ENCODE measurements at places on chromosomes 6 and 20. TPM values are rescaled to one million over a fixed set of nuclear protein-coding genes. Genes with fewer than 3 reads are reported as not detected.

- DNase-seq: no peak
- H3K27me3 ChIP-seq: no peaks in the 10 kb centered on the region
- peaks cover 24% of the 10 kb centered on the region for H3K4me1 ChIP-seq
These were observed 2.3 kb downstream of the POFUT1 start for GRCh38 chr20:32209850-32210605.

Gene TSPYL1
- total RNA-seq: 29.4 TPM

DNA sequence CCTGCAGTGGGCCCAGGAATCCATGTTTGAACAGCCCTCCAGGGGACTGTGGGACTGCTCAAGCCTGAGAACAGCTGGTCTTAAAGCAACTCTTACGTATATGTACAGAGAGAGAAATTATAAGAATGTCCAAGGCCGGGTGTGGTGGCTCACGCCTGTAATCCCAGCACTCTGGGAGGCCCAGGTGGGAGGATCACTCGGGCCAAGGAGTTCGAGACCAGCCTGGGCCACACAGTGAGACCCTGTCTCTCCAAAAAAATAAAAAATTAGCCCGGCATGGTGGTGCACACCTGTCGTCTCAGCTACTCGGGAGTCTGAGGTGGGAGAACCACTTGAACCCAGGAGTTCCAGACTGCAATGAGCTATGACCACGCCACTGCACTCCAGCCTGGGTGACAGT, 134.0 kb downstream of the DTNBP1 start:
- no peak overlapping the region for H3K4me3 ChIP-seq
- no peak for DNase-seq
- H3K27me3 ChIP-seq: no peaks in the 10 kb centered on the region
- H3K36me3 ChIP-seq: peaks cover 7% of the 10 kb centered on the region
- H3K4me1 ChIP-seq: no peaks in the 10 kb centered on the region

- H3K27ac ChIP-seq: no peak overlapping the region
- DNase-seq: no peak
- H3K4me3 ChIP-seq: no peak overlapping the region
These were observed 5.8 kb downstream of the SLC2A4RG start for GRCh38 chr20:63745424-63745805.

- no peak overlapping the region for H3K27ac ChIP-seq
- H3K27me3 ChIP-seq: no peaks in the 10 kb centered on the region
- peak; percentile 35 for DNase-seq
- H3K4me1 ChIP-seq: no peaks in the 10 kb centered on the region
- H3K4me3 ChIP-seq: no peak overlapping the region
These were observed 147.5 kb downstream of the ERMARD start for GRCh38 chr6:169898788-169899480.

- H3K4me1 ChIP-seq: no peaks in the 10 kb centered on the region
- no peak for DNase-seq
- H3K4me3 ChIP-seq: no peak overlapping the region
- no peaks in the 10 kb centered on the region for H3K36me3 ChIP-seq
- H3K27me3 ChIP-seq: no peaks in the 10 kb centered on the region
- no peak overlapping the region for H3K27ac ChIP-seq
These were observed 162.7 kb upstream of the SUPT3H start for GRCh38 chr6:45540375-45540920.

Gene COL12A1
- 3.2 TPM for total RNA-seq

DNA sequence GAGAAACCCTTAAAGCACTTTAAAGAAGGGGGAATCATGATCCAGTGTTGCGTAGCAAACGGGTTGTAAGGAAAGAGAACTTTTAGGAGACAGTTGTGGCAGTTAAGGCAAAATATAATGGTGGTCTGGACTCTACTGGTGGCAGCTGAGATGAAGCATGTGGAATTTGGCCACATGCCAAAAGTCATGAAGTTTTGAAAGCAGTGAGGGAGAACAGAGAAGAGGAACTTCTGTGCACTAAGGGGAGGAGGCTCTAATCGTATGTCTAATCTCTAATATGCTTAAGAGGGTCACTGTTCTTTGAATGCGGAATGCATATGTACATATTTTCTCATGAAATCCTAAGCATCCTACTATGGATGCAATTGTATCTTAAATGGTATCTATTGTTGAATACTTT, 91.5 kb downstream of the RIMS1 start:
- no peak overlapping the region for H3K4me3 ChIP-seq
- H3K4me1 ChIP-seq: no peaks in the 10 kb centered on the region
- H3K36me3 ChIP-seq: no peaks in the 10 kb centered on the region
- no peaks in the 10 kb centered on the region for H3K27me3 ChIP-seq
- DNase-seq: no peak

GRCh38 chr6:81793821-81794475, 41.5 kb upstream of the TENT5A start:
- no peak for DNase-seq
- no peaks in the 10 kb centered on the region for H3K36me3 ChIP-seq
- no peaks in the 10 kb centered on the region for H3K4me1 ChIP-seq
- no peak overlapping the region for H3K27ac ChIP-seq
- H3K27me3 ChIP-seq: no peaks in the 10 kb centered on the region

Gene TPX2
- total RNA-seq: 0.79 TPM

Gene PPP1R11
- total RNA-seq: 35.6 TPM

DNA sequence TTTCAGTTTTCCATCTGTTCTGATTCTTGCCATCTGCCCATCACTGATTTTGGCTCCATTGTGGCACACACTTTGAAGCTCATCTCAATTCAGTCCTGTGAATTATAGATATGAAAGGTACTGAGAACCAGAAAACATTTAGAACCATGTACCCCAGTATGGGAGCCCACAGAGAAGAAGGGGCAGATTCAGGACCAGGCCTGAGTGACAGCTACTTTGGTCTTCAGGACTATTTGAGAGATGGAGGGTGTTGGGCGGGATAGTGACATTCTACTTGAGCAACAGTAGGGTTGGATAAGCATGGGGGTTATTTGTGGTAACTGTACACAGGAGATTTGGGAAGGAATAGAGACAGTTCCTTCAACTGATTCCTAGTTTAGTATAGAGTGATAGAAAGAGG, 259.2 kb upstream of the MANEA start:
- no peaks in the 10 kb centered on the region for H3K27me3 ChIP-seq
- DNase-seq: no peak
- H3K36me3 ChIP-seq: no peaks in the 10 kb centered on the region
- no peak overlapping the region for H3K27ac ChIP-seq
- no peak overlapping the region for H3K4me3 ChIP-seq

DNA sequence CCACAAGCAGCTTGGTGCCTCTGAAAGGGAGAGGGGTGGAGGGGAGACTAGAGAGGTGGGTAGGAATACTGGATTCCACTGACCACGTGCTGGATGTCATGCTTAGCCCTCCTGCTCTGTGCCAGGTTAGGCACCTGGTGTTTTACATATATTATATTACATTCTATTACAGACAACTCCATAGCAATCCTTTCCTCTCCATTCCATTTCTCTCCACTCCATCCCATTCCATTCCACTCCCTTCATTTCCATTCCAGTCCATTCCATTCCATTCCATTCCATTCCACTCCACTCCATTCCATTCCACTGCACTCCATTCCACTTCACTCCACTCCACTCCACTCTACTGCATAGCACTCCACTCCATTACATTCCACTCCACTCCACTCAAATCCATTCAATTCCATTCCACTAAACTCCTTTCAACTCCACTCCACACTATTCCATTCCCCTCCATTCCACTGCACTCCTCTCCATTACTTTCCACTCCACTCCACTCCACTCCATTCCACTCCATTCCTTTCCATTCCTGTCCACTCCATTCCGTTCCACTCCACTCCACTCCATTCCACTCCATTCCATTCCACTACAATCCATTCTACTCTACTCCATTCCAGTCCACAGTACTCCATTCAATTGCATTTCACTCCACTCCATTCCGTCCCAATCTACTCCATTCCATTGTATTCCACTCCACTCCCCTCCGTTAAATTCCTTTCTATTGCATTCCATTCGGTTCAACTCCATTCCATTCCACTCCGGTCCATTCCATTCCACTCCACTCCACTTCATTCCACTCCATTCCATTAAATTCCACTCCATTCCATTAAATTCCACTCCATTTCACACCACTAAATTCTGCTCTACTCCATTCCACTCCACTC, 27.2 kb upstream of the DEFB125 start:
- no peak for DNase-seq
- H3K27me3 ChIP-seq: no peaks in the 10 kb centered on the region
- no peaks in the 10 kb centered on the region for H3K4me1 ChIP-seq
- no peak overlapping the region for H3K27ac ChIP-seq
- H3K36me3 ChIP-seq: no peaks in the 10 kb centered on the region
- no peak overlapping the region for H3K4me3 ChIP-seq

DNA sequence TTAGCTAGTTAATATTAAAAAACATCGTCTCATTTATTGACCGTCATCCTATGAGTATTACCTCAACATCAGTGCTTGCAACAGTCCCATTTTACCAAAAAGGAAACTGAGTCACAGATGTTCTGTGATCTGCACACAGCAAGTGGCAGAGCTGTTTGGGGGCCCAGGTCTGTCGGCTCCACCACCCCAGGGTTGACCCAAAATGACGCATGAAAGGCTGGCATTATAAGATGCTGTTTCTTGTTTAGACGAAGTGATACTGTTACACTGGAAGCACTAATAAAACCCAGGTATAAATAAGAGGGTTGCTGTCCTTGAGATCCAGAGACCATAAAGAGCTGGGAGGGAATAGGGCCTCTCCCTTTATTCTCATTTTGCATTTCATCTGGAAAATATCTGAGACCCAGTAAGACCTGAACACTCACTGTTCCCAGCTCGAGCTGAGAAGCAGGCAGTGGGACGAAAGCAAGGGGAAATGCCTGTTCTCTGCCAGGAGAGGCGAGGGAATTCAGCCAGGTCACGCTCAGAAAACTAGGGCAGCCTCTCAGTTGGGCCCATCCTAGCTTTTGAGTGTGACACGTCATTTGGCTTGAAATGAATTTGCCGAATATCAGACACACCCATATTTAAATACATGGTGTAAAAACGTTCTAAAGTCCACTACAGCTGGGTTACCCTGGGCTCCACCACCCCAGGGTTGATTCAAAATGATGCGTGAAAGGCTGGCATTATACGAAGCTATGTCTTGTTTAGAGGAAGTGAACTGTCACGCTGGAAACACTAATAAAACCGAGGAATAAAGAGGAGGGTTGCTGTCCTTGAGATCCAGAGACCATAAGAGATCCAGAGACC, 1.4 kb upstream of the MICAL1 start:
- H3K27ac ChIP-seq: no peak overlapping the region
- H3K27me3 ChIP-seq: no peaks in the 10 kb centered on the region
- DNase-seq: no peak
- no peaks in the 10 kb centered on the region for H3K4me1 ChIP-seq
- H3K36me3 ChIP-seq: no peaks in the 10 kb centered on the region
- no peak overlapping the region for H3K4me3 ChIP-seq

DNA sequence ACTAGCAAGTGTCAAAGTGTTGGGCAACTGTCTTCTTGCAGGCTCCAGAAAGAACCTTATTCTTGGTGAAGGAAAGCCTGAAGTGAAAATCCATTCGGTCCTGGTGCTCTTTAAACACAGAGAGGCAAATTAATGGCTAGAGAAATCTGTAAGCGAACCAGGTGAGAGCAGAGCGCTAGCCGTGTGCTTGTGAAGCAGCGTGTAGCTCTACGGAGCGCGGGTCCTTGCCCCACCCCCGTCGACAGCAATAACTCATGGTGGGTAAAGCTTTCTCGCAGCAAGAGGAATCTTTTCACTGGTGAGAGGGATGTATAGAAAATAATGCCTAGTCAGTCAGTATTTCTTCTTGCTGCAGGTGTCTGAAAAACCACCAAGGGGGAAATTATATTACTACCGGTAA, 37.0 kb upstream of the EMILIN3 start:
- peaks cover 46% of the 10 kb centered on the region for H3K36me3 ChIP-seq
- no peaks in the 10 kb centered on the region for H3K27me3 ChIP-seq
- no peak overlapping the region for H3K27ac ChIP-seq

DNA sequence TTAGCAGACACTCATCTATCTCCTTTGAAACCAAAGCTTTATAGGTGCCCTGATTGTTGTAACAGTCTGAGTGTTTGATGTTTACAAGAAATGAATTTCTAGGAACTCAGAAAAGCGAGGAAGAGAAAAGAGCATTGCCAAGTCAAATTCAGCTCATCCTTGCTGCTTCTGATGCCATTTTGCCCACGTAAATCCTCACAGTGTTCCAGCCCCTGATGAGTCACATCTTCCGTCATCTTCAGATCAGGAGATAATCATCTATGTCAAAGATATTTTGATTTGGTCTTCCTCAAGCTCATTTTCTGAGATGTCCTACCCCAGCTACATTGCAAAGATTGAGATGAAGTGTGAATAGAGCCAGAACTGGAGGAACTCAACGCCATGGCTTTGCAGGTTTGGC, 426.2 kb downstream of the BMP2 start:
- no peaks in the 10 kb centered on the region for H3K27me3 ChIP-seq
- H3K4me1 ChIP-seq: no peaks in the 10 kb centered on the region
- no peak overlapping the region for H3K4me3 ChIP-seq
- no peak for DNase-seq

Gene ASIP
- total RNA-seq: not detected

- H3K27ac ChIP-seq: no peak overlapping the region
- no peak overlapping the region for H3K4me3 ChIP-seq
- no peaks in the 10 kb centered on the region for H3K4me1 ChIP-seq
- H3K27me3 ChIP-seq: no peaks in the 10 kb centered on the region
These were observed 45.8 kb downstream of the SAMD5 start for GRCh38 chr6:147554281-147554680.

Gene CST1
- not detected for total RNA-seq

DNA sequence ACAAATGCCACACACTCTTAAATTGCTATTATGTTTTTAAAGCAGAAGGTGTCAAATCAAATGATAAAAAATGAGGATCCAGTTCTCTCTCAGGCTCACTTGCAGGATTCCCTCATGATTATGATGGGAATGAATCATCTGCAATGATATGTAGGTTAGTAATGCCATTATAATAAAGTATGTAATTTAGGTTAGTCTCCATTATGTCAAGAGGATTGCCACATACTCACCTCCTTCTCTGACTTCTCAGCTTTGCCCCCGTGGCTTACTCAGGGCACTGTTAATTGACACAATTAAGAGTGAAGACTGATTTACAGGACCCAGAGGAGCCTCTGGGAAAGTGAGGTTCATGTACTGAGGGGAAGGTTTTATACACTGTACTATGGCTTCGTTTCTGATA, 591.7 kb upstream of the NRSN1 start:
- H3K27me3 ChIP-seq: no peaks in the 10 kb centered on the region
- no peaks in the 10 kb centered on the region for H3K4me1 ChIP-seq
- H3K4me3 ChIP-seq: no peak overlapping the region
- H3K27ac ChIP-seq: no peak overlapping the region
- no peak for DNase-seq

GRCh38 chr6:5191722-5192121, 69.0 kb downstream of the LYRM4 start:
- no peaks in the 10 kb centered on the region for H3K27me3 ChIP-seq
- no peak overlapping the region for H3K4me3 ChIP-seq
- H3K36me3 ChIP-seq: no peaks in the 10 kb centered on the region
